ENCODE measurements at places on chromosomes 5 and 9.

- DNase-seq, result no peak
Observed at GRCh38 chr5:69493396-69494133, 975 bp downstream of the OCLN start.

- DNase-seq, result no peak
Observed at GRCh38 chr5:67774267-67774552, 441.3 kb upstream of the PIK3R1 start.

DNA sequence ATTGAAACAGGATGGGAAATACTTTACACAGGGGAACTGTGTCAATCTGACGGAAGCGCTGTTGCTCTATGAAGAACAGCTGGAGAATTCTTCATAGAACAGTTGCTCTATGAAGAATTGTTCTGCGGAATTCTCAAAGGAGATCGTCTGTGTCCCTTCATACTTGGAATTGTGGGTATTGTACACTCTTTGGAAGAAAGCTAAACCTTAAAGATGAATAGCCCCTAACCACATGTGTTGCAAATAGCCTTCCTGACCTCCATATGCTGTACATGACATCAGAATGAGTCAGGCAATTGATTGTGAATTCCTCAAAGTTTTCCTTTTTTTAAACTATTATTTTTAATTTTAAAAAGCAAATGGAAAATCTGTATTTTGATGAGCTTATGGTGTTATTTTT lies 15.6 kb downstream of the NIM1K start:
- DNase-seq, result peak; percentile 42

DNA sequence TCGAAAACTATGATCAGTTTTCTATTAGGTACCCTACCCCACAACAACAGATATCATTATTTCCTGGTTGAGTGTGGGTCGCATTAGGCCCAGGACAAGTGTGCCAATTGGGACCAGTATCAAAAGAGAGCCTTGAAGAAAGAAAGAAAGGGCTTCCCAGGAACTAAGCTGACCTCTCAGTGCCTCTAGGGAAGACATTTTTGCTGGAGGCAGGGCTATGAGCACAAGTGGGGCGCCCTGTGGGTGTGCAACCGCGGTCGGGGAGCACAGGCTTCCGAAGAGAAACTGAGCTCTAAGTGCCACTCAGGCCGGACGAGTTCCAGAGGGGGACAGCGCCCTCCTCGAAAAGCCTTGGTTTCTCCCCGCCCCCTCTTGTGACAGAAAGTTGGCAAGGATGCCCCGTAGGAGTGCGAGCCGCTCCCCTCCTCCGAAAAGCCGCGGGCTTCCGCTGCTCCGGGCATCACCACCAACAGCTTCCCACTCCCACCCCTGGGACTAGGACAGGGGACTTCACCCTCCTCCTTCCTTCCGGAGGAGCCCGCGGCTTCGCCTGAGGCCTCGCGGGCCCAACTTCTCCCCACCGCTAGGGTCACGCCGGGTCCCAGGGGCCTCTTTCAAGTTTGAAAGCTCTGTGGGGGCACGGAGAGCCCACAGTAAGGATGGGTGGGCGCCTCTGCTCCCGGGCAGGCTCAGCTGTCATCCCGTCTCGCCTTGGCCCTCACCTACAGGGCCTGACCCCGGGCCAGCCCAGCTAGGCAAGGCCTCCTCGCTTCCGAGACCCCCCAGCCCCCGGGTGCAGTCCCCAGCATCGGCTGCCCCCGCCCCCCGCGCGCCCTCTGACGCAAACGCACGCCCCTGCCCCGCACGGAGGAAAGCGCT lies 2.0 kb downstream of the NR2F1-AS1 start:
- no peak for DNase-seq
